ENCODE measurements at places on chromosomes 7 and 10.

DNA sequence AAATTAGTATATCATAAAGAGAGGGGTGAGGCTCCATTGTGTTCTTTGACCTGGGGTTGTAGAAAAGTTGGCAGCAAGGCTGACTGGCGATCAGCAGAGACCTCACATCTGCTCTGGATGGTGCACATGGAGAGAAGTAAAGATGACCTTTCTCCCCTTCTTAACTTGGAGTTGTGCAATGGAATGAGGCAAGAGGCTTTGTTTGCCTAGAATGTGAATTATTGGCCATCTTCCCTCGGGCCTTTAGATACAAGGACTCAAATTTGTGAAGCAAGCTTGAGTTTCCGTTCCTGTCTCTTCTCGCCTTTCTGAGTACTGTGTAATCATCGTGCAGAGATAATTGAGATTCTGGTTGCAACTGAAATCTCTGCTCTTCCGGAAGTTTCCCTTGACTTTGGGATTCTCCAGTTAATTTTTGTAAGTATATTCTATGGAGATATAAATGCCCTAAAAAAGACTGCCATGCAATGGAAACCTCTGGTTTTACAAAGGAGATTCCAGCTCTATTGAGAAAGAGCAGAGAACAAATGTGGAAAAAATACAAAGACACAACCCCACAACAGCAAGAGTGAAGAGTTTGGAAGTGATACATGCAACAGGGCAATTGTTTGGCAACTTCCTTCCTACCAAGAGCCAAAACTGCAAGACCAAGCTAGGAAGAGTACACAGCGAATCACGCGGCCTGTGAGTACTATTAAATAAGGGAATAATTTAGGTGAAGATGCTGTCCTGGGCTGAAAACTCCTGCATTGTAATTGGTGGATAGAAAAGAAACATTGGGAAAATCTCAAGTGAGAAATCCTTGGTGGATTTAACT is 542.3 kb upstream of the NRP1 start:
- no peak for DNase-seq

- DNase-seq: peak; percentile 47
These were observed 48.4 kb upstream of the GTF2IRD1 start for GRCh38 chr7:74405191-74405898.

- no peak for DNase-seq
These were observed 11.4 kb upstream of the TWIST1 start for GRCh38 chr7:19128856-19129255.

GRCh38 chr7:118153551-118154177 is 30.3 kb upstream of the LSM8 start:
- peak; percentile 30 for DNase-seq

- no peak for DNase-seq
These were observed 723.3 kb upstream of the CELF2 start for GRCh38 chr10:10294184-10294880.

GRCh38 chr10:20877554-20877953 is 19.6 kb downstream of the NEBL start:
- DNase-seq: no peak

- DNase-seq: no peak
These were observed 18.7 kb downstream of the ZMIZ2 start for GRCh38 chr7:44767134-44767911.

DNA sequence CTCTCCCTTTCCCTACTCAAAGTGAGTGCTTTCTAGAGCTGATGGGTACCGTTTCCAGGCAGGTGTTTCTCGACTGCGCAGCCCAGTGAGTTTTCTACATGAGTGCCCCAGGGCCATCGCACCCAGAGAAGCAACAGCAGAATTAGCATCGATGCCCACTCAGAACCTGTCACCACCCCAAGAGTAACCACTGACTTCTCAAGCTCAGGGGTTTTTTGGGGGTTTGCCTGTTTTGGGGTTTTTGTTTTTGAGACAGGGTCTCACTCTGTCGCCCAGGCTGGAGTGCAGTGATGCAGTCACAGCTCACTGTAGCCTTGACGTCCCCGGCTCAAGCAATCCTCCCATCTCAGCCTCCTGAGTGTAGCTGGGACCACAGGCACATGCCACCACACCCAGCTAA is 25.7 kb downstream of the SNX8 start:
- DNase-seq: no peak

DNA sequence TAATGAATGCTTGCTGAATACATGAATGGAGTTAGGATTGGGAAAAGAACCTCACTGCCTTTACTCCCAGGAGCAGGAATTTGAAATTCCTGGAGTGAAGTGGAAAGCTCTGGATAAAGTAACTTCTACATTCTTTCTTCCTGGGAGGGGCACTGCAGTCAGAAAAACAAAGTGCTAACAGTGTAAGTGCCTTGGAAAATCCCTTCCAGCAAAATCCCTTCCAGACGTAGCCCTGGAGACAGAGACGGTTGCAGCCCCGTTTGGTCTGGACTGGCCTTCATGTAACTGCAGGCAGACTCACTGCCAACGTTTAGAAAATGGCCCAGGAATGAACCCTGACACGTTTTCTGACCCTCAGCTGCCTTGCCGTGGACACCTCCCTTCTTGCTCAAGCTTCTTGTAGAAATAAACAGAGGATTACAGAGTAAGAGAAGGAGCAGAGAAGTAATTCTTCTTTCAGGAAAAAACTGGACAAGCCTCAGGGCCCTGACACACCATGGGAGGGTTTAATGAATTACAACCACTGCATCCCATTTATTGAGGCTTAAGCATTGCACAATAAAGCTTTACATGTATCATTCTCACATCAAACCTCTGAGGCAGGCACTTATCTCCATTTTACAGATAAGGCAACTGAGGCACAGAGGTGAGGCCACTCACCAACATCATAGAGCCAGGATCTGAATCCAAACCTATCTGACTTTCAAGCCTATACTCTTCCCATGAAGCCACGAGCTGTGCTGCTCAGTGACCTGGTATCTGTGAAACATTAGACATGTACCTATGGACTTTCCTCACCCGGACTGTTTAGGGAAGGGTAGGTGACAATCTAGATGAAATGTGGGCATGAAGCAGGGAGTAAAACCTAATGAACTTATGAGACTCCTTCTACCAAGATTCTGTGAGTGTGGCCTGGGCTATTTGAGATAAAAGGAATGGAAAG is 7.8 kb downstream of the ITPRIP start:
- DNase-seq: no peak

GRCh38 chr7:50666124-50666496 is 100.9 kb upstream of the DDC start:
- no peak for DNase-seq

- DNase-seq: no peak
These were observed 7.0 kb downstream of the MXI1 start for GRCh38 chr10:110214371-110214826.

DNA sequence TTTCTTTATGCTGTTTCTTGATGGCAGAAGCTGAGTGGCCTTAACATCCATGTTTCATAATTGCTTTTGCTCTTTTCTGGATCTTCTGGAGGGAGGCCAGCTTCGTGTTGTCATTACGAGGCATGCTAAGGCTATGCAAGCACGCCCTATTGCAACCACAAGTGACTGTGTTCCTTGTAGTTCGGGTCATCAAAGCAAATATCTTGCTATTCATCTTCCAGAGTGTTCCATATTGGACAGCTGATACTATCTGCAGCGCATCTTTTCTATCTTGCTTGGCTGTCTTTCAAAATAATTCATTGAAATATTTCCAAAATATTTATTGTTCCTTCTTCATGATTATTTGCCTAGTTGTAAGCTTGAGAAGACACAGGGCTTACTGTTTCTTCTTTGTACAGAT is 5.0 kb downstream of the EPHB6 start:
- no peak for DNase-seq

DNA sequence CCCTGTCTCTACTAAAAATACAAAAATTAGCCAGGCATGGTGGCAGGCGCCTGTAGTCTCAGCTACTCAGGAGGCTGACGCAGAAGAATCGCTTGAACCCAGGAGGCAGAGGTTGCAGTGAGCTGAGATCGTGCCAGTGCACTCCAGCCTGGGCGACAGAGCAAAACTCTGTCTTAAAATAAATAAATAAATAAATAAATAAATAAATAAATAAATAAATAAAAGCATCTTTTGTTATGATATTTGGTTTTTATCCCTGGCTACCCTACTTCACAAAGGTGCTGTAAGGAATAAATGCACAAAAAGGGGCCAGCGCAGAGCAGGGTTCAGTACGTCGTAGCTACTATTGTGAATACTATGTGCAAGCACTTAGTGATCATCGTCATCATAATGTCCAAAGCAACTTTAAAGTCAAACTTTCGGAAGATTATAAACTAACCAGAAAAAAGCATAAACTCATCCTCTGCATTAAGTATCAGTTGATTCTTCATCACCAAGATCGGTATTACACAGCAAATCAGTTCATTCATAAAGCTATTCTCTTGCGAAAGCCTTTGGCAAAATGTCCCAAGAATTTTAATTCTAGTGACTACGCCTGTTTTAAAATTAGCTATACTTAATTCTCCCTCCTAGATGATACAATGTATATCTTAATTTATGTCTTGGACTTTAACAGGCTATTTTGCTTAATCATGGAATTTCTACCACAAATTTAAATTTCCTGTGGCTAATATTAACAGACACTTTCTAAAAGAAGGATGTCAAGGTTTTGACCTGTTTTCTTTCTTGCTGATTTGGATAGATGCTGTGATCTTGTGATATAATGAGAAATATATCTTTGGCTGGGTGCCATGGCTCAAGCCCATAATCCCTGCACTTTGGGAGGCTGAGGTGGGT is 7.6 kb upstream of the NFE2L3 start:
- no peak for DNase-seq

DNA sequence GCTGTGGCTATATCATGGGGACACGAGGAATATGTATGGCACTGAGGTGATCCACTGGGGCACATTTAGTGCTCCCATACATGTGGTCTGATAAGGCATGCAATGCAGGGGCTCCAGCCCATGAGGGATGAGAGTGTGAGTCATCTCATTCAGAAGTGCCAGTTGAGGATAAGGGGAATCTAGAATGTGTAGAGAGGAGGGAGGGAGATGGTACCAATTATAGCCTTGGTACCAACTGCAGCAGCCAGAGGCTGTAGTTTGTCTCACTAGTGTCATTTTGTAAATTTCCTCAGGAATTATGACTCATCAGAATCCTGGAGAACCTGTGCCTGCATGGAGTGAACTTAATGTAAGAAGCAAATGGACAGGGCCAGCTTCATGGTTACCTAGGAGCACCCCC is 46.2 kb downstream of the LAMB4 start:
- no peak for DNase-seq

GRCh38 chr10:97188261-97188711 is 2.5 kb upstream of the SLIT1 start:
- DNase-seq: no peak

DNA sequence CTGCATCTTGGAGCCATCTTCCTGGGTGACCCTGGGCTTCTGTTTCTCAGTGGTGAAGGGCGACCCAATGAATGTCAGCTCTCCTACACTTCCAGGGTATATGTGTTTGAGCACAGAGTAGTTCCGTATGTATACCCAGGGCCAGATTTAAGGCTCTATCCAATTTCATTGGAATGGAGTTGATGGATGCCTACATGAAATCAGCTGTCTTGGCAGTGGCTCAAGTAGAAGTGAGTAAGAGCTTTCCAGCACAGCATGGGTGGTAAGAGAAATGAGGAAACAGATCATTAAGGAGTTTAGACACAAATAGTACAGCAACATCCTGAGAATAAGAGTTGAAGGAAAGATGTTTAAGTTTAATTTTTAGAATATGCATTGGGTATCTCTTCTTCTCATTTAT is 433.0 kb downstream of the PAXIP1 start:
- no peak for DNase-seq

- DNase-seq: no peak
These were observed 28.9 kb upstream of the DNMBP start for GRCh38 chr10:100038561-100039071.

- no peak for DNase-seq
These were observed 687 bp upstream of the ARMC3 start for GRCh38 chr10:22927166-22927565.

DNA sequence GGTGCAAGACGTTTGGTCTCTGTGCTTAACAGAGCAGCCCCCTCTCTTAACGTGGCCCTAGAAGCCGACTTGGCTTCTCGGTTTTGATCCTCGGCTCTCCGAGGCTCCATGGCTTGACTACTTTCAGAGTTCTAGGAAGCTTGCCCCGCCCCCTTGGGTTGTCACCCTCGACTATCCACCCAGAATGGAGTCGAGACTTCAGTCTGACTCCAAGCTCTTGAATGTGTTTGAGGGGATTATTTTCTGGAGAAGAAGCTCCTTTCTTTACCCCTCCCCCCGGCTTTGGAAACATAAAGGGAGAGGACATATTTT is 448 bp downstream of the SEC24C start:
- DNase-seq: no peak

DNA sequence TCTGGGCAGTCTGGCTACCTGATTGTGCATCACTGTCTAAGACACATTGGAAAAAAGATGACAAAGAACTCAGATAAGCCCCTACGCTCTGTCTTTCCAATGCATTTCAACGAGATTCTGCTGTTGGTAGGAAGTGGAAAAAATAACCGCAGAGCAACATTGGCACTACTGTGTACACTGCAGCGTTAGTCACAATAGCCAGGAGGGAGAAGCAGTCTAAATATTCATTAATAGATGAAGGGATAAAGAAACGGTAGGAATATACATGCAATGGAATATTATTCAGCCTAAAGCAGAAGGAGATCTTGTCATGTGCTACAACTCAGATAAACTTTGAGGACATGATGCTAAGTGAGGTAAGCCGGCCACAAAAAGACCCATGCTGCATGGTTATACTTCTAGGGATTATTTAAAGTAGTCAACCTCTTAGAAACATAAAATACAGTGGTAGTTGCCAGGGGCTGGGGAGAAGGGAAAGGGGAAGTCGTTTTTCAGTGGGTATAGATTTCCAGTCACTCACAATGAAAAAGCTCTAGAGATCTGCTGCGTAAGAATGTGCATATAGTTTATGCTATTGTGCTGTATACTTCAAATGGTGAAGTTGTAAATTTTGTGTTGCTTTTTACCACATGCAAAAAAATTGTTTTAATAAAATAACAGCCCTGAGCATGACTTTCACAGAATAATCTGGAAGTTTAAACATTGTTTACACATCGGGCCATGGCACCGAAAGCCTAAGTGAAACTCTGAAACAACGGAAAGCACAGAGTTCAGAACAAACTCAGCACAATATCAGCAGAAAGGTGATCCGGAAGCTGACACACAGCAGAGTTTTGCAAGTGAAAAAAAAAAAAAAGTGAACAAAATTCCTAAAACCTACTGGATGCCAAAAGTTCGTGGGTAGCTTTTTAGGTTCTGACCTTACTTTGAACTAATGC is 40.1 kb downstream of the ELMO1 start:
- no peak for DNase-seq

GRCh38 chr7:114916261-114916892 is 5.5 kb upstream of the MDFIC start:
- DNase-seq: no peak

All from NT2/D1 (cell line).